ENCODE measurements at places on chromosomes 12 and 14.

DNA sequence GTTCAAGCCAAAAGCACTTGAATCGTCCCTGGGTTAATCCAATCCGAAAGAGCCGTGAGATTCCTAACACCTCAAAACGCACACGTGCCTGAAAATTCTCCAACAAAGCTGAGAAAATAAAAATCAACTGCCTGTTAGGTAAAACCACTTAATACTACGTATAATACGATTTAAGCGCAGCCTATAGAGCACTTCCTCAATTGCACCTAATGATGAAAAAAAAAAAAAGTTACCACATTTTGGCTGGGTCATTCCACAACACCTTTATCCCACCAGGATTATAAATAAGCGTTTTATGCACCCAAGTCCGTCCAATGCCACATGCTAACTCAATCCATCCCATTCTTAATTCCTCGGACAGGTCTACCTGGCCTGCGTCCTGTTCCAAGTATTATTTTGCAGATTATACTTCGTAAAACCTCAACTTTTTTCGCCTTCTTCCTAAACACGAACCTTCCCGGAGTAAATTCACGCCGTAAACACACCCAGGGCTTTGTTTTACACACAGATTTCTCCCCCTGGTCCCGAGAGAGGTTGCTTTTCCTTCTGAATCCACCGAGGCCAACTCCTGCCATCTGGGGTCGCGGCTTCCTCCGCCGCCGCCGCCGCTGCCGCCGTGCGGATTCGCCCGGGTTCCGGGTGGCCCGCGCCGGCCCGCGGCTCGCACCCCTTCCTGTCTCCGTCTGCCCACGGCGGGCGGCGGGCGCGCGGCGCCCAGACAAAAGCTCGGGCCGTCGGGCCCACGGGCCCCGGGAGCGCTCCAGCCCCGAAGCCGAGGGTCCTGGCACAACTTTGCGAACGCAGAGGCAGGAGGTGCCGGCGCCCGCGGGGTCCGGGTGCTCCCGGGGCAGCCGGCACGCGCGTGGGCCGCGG, 66.2 kb downstream of the RNF34 start:
- peak; percentile 44 for DNase-seq

- DNase-seq, result no peak
Observed at GRCh38 chr12:108112832-108113556, 16.1 kb upstream of the WSCD2 start.

DNA sequence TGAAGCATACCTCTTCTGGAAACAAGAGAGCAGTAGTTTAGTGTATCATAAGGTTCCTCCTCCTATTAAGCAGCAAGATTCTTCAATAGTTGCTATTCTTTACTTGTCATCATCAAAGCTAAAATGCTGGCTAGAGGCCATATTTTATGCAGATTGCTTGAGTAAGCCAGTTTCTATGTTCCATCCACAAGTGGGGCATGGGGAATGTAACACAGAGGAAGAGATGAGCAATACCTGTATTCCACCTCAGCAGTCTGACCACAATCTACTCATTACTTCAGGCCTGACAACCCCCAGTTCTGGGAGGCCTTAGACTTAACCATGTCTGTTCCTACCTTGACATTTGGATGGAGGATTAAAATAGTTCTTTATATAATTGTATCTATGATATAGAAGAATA, 423.6 kb downstream of the BTG1 start:
- DNase-seq, result no peak

DNA sequence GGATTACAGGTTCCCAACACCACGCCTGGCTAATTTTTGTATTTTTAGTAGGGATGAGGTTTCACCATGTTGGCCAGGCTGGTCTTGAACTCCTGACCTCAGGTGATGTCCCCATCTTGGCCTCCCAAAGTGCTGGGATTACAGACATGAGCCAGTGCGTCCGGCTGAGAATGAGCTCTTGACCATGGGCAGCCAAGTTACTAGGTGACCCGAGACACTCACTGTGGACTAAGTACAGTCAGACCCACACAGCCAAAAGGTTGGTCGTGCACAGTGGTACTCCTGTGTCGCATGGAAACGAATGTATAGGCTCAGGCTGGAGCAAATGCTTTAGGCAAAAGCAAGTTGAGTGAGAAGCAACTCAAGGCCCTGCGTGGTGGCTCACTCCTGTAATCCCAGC, 21.0 kb downstream of the DLK1 start:
- no peak for DNase-seq

DNA sequence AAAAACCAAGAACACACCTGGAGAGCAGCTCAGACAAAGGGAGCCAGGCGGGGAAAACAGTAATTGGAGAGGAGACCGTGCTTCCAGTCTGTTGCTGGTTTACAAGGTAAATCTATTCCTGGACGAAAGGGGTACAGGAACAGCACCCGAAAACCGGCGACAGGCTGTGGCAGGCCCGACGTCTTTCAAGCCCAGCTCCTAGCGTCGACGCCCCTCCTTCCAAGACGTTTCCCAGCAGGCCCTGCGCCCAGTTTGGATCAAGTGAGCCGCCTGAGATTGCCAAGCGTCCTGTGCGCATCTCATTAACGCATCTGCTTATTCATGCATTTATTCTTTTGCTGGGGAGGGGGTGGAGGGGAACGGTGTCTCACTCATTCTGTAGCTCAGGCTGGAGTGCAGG, 1.4 kb downstream of the C12orf56 start:
- DNase-seq, result no peak

DNA sequence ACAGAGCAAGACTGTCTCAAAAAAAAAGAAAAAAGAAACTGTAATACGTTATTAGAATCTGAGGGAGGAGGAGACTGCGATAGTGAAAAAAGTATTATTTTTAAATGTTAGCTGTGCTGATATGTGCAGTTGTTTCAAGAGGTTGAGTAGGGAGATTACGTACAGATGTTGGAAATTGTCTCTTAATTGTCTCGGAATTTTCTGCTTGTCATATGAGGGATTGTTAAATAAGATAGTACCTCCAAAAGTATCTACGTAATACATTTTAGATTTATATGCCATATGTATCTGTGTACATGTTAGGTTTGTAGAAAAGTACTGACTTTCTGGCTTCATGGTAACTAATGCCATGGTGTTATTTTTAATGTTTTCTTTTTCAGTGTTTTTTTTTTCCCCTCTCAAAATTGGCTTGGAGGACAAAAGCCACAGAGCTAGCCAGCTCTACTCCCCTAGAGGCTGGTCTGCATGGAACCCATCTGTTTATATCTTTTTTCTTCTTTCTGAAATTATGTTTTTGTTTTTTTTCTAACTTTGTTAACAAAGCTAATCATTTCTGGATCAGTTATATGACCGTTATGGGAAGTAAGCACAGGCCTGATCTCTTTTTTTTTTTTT, 3.4 kb downstream of the RIMKLB start:
- no peak for DNase-seq

DNA sequence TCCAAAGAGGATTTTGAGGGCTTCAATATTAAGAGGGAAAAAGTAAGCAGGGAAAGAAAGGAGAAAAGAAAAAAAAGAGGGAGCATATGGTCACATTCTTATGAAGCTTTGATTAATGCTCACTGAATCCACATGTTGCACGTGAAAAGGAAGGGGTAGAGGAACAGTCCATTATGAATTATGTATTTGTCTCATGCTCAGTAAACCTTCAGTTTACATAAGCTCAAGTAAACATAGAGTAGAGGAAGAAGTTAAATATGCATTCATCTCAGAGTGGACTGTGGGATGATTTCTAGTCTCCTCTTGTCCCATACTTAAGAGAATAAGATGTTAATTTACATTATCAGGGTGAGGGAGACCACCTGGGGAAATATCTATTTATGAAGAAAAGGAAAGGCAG, 334.5 kb downstream of the IPO8 start:
- DNase-seq, result no peak

GRCh38 chr14:23365732-23366425, 907 bp upstream of the EFS start:
- DNase-seq, result no peak

GRCh38 chr14:106489112-106489881, 962.9 kb downstream of the TMEM121 start:
- DNase-seq, result no peak

DNA sequence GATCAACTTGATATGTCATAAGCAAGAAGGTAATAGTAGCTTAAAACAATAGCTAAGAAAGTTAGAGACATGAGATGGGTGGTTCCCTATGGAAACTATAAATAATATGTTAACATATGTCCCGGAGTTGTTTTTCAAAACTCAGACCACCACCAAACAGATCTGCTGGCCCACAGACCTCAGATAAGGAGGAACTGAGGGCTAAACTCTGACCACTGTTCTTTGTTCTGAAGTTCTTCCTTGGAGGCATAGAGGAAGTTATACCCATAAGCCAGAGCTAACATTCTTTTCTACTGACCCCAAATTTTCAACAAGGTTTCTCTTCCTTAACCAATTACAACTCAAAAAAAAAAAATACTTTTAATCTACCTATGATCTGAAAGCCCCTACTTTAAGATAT, 156.1 kb upstream of the FSCB start:
- DNase-seq, result no peak

DNA sequence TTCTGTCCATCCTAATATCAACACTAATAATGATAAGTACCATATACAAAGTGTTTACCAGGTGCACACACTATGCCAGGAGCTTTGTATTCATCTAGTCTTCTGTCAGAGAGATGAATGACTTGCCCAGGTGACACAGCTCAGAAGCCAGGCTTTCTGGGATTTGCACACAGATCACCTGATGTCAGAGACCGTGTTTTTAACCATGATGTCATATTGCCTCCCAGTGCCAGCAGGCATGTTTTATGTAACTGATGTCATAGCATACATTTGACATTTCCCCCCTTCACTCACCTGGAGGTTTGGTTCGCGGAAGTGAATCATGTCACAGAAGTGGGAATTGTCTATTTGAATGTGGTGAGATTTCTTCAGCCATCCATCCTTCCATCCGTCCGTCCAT, 5.7 kb downstream of the WSCD2 start:
- no peak for DNase-seq

DNA sequence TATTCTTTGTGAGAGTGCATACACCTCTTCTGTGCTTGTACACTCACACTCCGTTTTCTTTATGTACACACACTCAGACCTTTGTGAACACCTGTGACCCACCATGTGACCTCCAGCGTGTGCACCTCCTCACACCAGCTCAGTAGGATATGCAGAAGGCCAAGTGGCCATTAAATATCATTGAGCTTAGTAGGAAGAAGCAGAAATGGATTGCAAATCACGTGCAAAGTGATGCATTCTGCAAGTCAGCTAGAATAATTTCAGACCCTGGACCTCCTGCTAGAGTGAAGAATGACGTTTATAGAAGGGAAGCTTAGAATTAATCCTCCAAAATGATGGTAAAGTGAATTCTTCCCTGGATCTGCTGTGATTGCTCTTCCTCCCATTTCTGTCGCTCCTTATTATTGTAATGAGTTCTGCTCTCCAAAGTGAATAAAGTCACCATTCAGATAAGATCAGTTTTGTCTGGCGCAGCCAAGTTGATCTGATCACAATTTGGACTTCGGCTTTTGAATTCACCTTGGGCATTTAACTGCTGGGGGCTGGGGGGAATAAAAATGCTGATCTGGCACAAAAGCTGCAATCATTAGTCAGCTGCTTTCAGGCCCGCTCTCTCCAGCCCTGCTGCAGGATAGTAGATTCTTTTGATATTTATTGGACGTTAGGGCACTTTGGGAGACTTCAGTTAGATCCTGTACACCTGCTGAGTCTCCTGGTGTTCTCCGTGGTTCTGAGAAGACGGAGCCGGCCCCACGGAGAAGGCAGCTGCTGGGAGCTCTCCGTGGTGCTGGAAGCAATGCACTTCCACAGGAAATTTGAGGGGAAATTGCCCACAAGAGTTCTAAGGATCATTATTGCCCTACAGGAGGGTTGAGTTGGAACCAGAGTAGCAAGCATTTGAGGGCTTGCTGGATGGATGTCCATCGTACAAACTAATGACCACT, 12.4 kb upstream of the NRXN3 start:
- DNase-seq, result peak; percentile 2

DNA sequence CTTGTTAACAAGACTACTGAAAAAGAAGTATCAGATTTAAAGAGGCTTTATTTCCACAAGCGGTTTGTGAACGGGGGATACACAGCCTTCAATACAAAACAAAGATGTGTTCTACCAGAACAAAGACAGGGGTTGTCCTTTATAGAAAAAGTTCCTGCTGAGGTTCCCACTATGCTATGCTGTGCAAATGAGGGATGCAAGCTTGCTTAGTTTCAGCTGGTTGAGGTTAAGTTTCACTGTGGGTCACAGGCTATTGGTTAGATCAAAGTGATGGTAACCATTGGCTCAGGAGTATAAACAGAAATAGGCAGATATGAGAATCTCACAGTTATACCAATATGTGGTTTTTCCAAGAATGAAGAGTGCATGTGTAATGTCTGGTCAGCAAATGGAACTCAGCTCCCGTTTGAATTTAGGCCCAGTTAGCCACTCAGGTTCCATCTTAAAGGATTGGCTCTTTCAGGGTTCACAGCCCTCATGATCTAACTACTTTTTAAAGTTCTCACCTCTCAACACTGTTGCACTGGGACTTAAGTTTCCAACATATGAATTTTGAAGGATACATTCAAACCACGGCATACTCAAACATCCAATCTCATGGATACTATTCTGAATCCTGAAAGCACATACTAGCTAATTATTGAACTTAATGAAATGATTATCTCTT, 215.4 kb upstream of the DCN start:
- no peak for DNase-seq

DNA sequence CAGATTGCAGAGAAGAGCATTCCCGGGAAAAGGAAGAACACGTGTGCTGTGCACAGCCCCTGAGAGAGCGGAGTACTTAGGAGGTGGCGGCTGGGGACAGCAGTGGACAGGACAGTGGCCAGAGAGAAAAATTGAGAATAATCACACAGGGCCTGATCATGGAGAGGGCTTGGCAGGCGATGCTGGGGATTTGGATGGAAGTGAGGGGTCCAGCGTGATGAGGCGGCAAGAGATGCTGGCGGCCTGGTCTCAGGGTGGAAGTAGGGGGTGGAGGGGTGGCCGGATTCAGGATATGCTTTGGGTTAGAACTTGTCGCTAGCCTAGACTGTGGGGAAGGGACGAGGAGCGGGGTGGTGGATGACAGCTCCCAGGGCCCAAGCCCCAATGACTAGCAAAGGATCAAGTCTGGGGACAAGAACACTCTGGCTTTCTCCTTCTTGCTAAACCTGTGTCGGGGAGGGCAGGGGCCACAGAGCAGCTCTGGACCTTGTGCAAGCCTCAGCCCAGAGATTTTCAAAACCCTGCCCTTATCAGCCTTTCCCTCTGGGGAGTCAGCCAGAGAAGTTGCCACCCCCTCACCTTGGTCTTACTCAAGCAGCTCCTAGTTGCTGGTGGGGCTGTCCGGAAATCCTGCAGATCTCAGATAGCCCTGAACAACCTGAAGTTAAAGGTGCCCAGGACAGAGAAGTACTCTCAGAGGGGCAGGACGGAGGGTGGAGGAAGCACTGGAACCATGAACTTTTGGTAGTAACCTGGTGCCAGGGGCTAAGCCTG, 1.3 kb downstream of the HVCN1 start:
- DNase-seq, result no peak
